ENCODE measurements at places on chromosomes 7 and 10.

DNA sequence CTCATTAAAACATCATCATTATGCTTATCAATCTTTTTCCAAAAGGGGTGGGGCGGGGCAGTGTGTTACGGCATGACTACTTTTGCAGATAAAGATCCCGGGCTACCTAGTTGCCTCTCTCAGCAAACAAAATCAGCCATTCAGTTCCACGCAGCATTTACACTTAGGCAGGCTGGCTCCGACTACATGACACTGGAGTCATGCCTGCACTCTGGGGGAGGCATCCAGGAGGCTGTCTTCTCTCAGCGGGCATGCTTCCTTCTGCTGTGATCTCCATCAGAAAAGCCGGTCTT lies 193.9 kb upstream of the TCF7L2 start:
- no peak for DNase-seq

DNA sequence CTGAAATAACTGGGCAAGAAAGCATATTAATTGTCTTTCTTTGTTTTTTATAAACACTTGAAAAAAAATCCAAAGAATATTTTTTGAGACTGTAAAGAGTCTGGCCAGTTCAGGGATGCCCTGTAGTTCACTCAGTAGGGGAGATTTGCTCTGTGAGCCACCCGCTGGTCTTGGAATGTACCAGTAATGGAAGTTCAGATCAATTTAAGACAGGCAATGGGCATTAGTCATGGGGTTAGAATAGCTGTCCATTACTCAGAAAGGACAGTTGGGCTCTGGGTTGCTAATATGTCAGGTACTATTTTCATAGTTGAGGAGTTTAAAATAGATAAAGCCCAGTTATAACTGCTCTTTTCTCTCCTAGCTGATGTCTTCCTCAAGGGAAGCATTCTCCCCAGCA lies 38.7 kb downstream of the A1CF start:
- DNase-seq: no peak

DNA sequence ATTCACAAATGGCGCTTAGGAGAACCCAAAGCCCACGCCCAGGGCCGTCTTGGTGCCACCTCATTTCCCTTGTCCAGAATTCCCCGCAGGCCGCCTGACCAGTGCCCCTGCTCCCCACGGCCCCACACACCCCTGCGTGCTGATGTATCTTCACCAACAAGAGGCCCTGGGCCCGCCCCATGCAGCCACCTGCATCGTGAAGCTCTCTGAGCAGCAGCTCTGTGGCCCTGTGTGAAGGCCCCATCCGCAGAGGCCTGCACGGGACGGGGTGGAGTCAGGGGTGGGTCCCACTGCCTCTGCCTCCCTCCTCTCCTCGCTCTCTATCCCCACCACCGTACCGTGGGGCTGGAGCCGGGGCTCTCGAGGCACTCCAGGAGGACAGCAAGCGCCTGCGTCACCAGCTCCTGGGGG lies 14.7 kb downstream of the BRAT1 start:
- DNase-seq: no peak

GRCh38 chr10:126259760-126260479 lies 128.4 kb downstream of the ADAM12 start:
- no peak for DNase-seq

GRCh38 chr7:5232485-5232837 lies 42.4 kb downstream of the WIPI2 start:
- no peak for DNase-seq

- DNase-seq: no peak
Measured at GRCh38 chr10:70267161-70267933, 16.5 kb downstream of the NPFFR1 start.

DNA sequence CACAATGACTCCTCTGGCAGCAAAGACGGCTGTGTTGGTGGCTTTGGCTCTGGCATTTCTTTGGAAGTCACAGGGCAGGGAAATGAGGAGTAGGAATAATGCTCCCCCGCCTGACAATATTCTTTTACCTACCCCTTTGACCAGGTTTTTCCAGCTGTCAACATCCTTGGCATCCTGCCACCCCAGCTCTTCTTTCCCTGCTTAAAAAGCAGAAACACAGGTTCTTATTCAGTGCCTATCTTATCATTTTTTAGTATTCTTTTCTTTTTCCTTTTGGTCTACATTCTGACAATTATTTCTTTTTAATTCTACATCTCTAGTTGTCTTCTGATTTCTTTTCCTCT lies 97.7 kb downstream of the CREB5 start:
- no peak for DNase-seq

DNA sequence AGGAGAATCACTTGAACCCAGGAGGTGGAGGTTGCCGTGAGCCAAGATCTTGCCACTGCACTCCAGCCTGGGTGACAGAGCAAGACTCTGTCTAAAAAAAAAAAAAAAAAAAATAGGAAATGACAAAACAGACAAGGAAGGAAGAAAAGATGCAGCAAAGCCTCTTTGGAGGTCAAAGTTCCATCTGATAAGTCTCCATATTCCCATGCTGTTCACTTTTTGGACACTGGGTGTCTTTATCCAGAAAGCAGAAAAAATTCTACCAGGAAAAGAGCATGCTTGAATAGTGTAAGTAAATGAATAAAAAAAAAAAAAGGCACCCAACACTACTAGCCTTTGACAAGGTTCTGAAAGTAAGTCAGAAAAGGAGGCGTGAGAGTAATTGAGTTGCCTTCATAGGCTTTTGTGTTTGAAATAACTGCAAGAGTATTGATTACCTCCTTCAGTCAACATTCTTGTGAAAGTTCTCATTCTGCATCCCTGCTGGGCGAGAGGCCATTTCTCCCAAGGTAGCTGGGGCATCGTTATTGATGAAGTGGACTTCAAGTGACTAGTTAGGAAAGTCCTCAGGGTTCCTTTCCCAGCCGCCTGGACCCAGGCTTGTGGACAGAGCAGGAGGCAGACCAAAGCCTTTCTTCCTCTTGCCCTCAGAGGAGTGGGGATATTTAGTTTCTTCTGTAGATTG lies 133.3 kb upstream of the KIF5B start:
- DNase-seq: no peak

GRCh38 chr10:31648966-31649365 lies 279.7 kb downstream of the ARHGAP12 start:
- no peak for DNase-seq

GRCh38 chr7:125492521-125492920 lies 562.9 kb upstream of the POT1 start:
- no peak for DNase-seq

DNA sequence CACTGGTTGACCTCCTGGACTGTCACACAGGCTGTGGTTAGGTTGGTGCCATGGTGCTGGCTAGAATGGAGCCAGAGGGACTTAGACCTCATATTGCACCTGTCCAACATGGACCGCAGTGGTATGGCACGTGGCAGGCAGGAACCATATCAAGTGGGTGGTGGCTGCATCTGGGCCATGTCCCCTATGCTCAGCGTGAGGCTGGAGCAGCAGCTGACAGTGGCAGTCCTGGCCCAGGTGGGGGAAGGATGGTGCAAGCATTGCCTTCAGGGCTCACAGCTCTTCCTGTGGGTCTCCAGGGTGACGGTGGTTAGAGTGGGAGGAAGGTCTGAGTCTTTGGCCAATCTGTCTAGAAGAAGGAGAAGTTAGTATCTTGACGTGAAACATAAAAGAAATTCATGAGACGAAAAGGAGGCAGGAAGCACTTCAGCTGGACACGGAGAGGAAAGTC lies 54.5 kb upstream of the PFKFB3 start:
- DNase-seq: no peak

DNA sequence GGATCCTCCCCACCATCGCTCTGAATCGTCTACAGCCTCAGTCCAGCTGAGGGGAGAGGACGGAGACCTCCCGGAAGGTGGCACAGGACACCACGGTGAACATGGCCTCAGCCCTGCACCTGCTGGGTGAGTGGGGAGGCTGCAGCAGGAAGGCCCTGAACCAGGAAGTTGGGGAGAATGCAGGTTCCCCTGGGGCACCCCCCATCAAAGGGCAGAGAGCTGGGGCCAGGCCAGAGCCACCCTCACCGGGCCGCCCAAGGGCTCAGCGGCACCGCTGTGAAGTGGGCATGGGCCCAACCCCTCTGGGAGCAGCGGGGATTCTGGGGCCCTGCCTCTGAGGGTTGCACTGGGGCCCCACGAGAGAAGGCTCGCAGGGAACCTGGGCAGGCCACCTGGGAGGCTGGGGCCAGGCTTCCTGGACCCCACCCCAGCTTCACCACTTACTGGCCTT lies 98.7 kb downstream of the MICALL2 start:
- no peak for DNase-seq

GRCh38 chr7:25619381-25619780 lies 391.1 kb upstream of the NPVF start:
- DNase-seq: no peak

- no peak for DNase-seq
Measured at GRCh38 chr7:97226541-97226940, 109.0 kb downstream of the SDHAF3 start.

DNA sequence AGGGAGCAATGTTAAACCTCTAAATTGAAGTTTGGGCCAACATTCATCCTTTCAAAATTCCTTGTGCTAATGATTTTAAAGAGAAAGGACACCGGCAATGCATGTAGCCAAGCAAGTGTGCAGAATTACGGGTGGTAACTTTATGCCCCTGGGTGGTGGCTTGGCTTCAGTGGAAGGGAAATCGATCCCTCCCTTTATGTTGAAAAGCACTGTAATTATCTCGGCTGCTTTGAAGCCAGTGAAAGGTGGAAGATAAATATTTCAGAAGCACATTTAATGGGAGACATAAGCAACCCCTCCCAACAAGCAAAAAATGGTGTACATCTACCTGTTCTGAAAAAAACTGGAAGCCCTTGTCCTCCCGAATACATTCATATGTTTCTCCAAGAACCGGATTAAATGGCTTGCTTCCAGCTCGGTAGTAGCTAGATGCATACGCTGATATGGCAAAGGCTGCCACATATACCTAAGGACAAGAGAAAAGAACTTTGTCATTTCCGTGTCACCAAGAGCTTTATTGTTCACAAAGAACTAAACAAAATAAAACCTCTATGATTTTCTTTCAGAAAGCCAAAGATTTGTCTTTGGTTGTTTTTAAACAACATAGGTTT lies 73.3 kb upstream of the GSDME start:
- DNase-seq: no peak

- DNase-seq: no peak
Measured at GRCh38 chr10:11462071-11462470, 149.4 kb downstream of the USP6NL start.

DNA sequence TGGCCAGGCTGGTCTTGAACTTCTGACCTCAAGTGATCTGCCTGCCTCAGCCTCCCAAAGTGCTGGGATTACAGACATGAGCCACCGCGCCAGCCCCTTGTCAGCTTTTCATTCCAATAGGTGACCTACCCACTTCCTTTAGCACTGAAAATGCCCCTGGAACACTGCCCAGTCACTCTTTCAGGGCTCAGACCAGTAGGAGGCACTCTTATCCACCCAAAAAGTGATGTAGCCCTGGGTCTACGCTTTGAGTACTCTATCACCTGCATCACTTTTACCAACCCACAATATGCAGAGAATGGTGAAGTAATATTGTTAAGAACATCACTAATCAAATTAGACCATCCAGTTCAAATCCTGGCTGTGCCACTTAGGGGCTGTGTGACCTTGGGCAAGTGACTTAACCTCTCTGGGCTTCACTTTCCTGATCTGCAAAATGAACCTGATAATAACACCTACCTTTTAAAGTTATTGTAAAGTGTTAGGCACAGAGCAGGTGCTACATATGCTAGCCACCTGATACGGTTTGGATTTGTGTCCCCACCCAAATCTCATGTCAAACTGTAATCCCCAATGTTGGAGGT lies 5.2 kb downstream of the CALN1 start:
- DNase-seq: no peak

DNA sequence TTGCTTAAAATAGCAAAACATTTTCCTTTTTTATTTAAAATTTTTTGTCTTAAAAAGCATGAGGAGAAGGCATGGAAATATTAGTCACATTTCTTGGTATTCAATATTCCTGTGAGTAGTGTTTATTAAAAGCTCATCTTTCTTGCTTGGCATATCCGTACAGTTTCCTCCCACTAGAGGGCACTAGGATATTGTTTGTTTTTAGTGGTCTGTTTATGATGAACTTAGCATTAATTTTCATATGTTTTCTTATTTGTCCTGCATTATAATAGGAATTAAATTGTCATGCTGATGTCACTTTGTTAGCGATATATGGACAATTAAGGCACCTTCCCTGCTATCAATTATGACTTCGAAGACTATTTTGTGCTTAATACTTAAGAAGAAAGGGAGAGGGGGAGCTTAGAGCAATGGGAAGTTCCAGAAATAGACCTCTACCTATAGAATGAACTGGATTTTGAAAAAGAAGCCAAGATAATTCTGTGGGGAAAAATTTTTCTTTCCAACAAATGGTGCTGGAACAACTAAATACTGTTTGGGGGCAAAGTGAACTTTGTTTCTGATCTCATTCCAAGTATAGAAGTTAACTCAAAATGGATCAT lies 91.0 kb upstream of the STRIP2 start:
- DNase-seq: peak; percentile 18

- no peak for DNase-seq
Measured at GRCh38 chr7:5572439-5572838, 148.8 kb upstream of the TNRC18 start.

DNA sequence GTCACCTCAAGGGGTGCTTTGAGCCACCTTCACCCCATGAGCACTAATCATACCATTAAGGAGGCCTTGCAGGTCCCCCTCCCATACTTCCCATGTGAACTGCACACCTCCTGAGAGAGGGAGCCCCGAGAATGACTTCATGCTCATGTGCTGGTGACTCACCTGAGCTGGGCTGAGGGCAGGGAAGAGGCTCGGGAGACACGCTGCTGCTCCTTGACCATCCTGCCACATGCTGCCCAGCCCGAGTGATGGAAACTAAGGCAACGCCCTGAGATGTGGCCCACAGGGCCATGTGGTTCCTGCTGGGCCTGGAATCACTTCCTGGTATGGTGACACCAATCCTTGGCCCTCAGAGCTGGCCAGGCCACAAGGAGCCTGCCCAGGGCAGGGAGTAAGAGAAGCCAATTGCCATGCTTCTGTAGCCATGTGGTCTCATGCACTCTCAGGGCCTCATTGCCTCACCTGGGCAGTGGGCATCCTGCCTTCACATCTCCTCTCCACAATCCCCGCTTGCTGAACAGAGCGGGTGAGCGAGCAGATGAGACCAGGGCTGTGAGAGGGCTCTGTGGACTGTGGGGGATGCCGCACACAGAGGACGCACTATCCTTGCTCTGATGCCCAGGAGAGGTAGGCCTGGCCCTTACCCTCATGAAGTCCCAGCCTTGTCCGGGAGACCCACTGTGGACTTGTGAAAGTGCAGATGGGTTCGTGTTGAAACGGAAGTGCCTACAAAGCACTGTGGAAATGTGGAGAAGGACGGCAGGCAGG lies 18.3 kb upstream of the PPIF start:
- no peak for DNase-seq

GRCh38 chr10:51886438-51887068 lies 187.2 kb upstream of the CSTF2T start:
- no peak for DNase-seq

GRCh38 chr10:14602807-14603533 lies 171.7 kb downstream of the FAM107B start:
- no peak for DNase-seq

GRCh38 chr7:16980539-16980938 lies 98.8 kb upstream of the AGR3 start:
- no peak for DNase-seq

GRCh38 chr10:49313501-49314070 lies 14.6 kb downstream of the C10orf71 start:
- DNase-seq: no peak
